ENCODE measurements at places on chromosomes 6 and 20.
A peak's percentile ranks its signal among the peaks of the same experiment; 100 is the strongest.

DNA sequence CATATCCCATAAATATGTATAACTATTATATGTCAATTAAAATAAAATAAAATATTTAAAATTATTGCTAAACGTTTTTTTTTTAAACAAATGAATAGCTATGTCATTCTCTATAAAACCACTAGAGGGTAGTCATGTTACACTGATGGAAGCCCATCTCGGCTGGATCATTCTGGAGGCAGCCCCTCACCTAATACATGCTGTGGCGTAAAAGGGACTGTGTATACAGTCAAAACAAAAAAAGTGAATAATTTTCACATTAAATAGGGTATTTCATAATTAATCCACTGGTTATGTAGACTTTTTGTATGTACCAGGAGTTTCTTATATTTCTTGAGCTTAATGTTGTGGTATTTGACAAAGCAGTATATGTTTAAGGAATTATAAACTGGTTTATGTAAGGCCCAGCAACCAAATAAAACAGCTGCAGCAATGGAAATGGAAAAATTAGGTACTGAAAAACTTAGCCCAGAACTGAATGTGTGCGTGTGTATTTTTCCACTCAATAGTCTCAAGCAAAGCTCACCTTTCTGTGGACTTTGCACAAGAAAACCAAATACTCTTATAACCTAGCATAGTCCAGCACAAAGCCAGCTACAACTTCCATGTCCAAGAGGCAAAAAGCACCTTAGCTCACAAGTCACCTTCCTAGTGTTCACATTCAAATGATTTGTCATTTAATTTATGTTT lies 81.7 kb downstream of the COL9A1 start:
- DNase-seq, result peak; percentile 30

DNA sequence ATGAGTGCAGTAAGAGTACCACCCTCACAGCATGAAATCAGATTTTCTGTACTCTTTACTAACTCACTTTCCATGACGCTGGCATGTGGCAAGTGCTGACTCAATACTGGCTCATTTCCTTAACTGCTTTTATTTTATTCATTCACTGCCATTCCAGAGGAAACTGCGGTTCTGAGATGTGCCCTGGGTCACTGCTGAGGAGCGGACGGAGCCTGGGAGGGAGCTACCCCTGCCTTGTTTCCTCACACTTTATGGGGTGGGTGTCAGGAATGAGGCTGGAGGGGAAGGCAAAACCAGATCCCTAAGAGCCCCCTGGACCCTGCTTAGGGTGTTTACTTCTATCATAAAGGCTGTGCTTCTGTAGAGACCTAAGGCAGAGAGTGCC lies 14.4 kb downstream of the NT5E start:
- peak; percentile 99 for DNase-seq

- DNase-seq, result peak; percentile 54
Observed at GRCh38 chr6:105300090-105300489, 102.8 kb downstream of the PREP start.

GRCh38 chr20:16284385-16285100 lies 288.7 kb downstream of the KIF16B start:
- DNase-seq, result no peak

DNA sequence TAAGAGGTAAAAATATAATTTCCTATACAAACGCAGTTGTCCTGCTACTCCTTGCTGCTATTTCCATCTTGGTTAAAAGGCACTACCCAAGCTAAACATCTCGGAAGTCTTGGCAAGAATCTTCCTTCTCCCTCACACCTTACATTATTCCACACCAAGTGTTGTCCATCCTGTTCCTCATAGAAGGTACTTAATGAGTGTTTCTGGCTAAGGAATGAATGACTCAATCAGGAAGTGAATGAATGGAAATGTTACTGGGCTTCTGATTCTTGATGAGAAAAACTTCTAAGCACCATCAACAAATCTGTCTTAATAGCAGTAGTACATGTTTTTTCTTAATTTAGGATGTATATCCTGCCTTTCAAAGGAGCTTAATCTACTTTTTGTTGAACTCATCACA lies 40.6 kb upstream of the RSPO3 start:
- DNase-seq, result no peak

- peak; percentile 36 for DNase-seq
Observed at GRCh38 chr6:84508334-84508733, 256.1 kb downstream of the TBX18 start.

DNA sequence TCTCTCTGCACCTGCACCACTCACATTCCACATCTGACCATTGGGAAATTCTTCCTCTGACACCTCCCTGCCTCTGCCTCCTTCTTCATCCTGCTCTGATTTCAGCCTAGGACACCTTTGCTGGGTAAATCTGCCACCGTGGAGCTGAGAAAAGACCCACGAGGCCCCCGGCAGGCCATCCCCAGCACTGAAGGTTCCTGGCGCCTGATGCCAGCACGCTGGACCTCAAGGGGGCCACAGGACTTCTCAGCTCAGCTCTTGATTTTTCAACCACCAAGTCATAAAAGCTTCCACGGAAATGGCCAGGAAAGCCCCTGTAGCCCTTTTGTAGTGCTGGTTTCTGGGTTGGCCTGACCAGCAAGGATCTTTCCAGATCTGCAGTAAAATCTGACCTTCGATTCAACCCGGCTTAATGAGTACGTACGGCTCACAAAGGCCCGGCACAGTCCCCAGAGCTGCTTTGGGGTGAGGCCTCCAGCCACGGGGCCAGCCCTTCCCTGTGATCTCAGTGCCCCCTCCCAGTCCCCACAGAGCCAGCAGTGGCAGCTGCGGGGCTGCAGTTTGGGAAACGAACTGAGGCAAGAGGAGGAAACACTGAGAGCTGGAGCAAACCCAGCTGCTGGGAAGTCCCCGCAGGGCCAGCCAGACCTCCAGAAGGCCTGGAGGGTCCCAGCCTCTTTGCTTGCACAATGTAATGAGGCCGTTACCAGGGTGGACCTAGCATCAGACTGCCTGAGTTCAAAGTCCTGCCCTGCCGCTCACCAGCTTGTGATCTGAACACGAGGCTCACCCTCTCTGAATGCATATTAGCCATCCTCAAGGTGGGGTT lies 157.5 kb downstream of the BMP7 start:
- no peak for DNase-seq

- DNase-seq, result no peak
Observed at GRCh38 chr20:60759651-60760050, 492.4 kb upstream of the CDH4 start.

DNA sequence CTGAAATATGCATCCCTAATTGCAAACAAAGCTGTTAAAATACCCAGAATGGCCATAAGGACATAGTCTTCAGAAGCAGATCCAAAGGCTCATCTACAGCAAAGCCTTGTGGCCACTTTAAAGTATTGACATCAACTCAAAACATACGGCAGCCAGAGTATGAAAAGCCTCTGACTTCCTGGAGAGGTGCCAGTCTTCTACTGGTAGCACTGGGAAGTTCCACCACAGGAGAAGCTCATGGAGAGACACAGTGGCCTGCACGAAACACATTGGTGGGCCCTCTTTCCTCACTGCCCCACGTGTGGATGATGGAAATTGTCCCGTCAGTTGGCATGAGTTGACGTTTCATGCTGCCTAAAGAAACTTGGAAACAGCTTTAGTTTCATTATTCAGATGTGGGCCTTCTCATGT lies 202.6 kb upstream of the HEY2 start:
- DNase-seq, result peak; percentile 75

GRCh38 chr6:20474874-20475542 lies 59.2 kb upstream of the CDKAL1 start:
- no peak for DNase-seq

- DNase-seq, result peak; percentile 59
Observed at GRCh38 chr6:45538641-45539547, 161.2 kb upstream of the SUPT3H start.

GRCh38 chr20:45779011-45779915 lies 12.4 kb downstream of the WFDC3 start:
- DNase-seq, result peak; percentile 99

- DNase-seq, result no peak
Observed at GRCh38 chr6:105499931-105500330, 97.0 kb upstream of the PREP start.

GRCh38 chr6:11552442-11552841 lies 14.9 kb downstream of the TMEM170B start:
- DNase-seq, result no peak

DNA sequence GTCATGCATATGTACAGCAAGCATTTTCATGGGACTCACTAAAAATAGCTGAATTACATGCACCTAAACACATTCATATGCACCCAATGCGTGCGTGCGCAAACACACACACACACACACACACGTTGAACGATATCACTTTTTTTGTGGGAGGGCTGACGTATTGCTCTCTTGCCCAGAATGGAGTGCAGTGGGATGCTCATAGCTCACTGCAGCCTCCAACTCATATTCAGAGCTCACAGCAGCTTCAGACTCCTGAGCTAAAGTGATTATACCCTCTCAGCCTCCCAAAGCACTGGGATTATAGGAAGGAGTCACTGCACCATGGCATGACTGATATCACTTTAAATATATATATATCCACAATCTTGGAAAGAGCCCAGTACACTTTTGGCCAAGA lies 620.4 kb upstream of the MANEA start:
- DNase-seq, result no peak
